ENCODE measurements at places on chromosomes 4 and X.

- no peak for DNase-seq
Measured at GRCh38 chr4:55356991-55357461, 11.0 kb downstream of the SRD5A3 start.

- no peak for DNase-seq
Measured at GRCh38 chr4:124633285-124633941, 79.1 kb downstream of the ANKRD50 start.

DNA sequence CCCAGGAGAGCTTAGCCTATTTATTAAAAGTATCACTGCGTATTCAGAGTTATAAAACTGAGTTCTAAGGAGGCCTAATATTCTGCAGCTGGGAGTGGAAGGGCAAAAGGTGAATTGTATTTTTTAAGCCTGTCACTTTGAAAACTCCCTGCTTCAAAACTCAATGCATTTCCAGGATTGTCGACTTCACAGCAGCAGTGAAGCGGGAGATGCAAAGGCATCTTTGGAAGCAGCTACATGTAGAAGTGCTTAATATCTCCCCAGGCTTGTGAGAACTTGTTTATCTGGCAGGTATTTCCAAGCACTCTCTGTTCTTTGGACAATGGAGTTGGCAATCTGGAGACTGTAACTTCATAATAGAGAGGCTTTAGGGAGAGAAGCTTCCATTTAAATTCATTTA lies 717.5 kb upstream of the SLIT2 start:
- no peak for DNase-seq

GRCh38 chr4:18722748-18723191 lies 701.2 kb upstream of the LCORL start:
- DNase-seq = no peak

- no peak for DNase-seq
Measured at GRCh38 chr4:153120235-153120634, 84.0 kb upstream of the TRIM2 start.

GRCh38 chr4:67320645-67321044 lies 224.7 kb downstream of the CENPC start:
- DNase-seq = no peak
